Stimulated activated CD4-positive, alpha-beta T cell treated with anti-CD3 and anti-CD28 coated beads, Interleukin-1b, Interleukin-23, amount 100 ng/mL, for 1 hour (primary cell): ENCODE measurements at places on chromosomes 4 and X.

- DNase-seq = no peak
Observed at GRCh38 chr4:86493460-86493859, 100.7 kb upstream of the PTPN13 start.

- DNase-seq = no peak
Observed at GRCh38 chrX:49226946-49227345, 6.2 kb downstream of the CACNA1F start.

DNA sequence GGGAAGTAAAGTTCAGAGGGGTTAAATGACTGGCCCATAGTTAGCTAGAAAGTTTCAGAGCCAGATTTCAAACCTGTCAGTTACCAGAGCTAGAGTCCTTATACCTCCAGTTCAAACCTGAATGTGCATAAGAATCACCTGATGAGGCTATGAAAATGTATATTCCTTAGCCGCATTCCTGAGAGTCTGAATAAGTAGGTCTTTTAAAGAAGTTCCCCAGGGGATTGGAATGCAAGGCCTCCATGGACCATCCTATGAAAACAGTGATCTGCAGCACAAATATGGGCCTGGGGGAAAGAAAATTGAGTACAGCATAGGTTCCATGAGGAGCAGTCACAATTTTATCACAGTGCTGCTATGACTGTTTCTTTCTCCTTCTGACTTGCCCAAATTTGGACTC, 263.9 kb upstream of the CXorf66 start:
- no peak for DNase-seq

- DNase-seq = no peak
Observed at GRCh38 chrX:6071731-6072130, 156.9 kb downstream of the NLGN4X start.

GRCh38 chrX:146863566-146863965, 49.0 kb upstream of the CXorf51A start:
- DNase-seq = no peak

- DNase-seq = no peak
Observed at GRCh38 chrX:149629730-149630387, 1.7 kb downstream of the TMEM185A start.

GRCh38 chr4:110411574-110412011, 64.4 kb upstream of the ENPEP start:
- DNase-seq = no peak

DNA sequence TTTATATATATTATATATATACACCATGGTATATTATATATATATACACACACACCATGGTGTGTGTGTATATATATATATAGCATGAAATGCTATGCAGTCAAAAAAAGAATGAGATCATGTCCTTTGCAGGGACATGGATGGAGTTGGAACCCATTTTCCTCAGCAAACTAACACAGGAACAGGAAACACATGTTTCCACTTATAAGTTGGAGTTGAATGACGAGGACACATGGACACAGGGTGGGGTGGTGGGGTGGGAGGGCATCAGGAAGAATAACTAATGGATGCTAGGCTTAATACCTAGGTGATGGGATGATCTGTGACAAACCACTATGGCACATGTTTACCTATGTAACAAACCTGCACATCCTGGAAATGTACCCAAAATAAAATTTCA, 293.6 kb upstream of the NDST3 start:
- DNase-seq = no peak

- DNase-seq = no peak
Observed at GRCh38 chr4:153366486-153366885, 22.0 kb downstream of the MND1 start.

GRCh38 chrX:86154553-86154952, 6.3 kb downstream of the DACH2 start:
- DNase-seq = no peak

GRCh38 chr4:98606894-98607293, 51.5 kb downstream of the TSPAN5 start:
- DNase-seq = no peak

DNA sequence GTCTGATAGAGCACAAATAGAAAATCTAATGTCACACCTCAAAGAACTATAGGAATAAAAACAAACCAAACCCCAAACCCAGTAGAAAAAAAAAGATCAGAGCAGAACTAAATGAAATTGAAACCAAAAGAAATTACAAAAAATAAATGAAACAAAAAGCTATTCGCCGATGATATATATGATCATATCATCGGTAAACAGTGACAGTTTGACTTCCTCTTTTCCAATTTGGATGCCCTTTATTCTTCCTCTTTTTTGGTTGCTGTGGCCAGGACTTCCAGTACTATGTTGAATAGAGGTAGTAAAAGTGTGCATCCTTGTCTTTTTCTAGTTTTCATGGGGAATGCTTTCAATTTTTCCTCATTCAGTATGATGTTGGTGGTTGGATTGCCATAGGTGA, 215.3 kb upstream of the AR start:
- no peak for DNase-seq

- DNase-seq = no peak
Observed at GRCh38 chr4:5165420-5166369, 114.4 kb downstream of the STK32B start.
